Skin of body (tissue), 3 donors: ENCODE measurements at places on chromosomes 11 and 22. TPM values are rescaled to one million over a fixed set of nuclear protein-coding genes. Genes with fewer than 3 reads are reported as not detected.

VSIG2 gene
- total RNA-seq = 0.20 TPM

SAA1 gene
- not detected for total RNA-seq

SCT gene
- 2.6 TPM for total RNA-seq

LYVE1 gene
- total RNA-seq = 48.0 TPM

SMIM35 gene
- not detected for total RNA-seq
